GOT3 (cell line): ENCODE measurements at places on chromosomes 12 and 14.

DNA sequence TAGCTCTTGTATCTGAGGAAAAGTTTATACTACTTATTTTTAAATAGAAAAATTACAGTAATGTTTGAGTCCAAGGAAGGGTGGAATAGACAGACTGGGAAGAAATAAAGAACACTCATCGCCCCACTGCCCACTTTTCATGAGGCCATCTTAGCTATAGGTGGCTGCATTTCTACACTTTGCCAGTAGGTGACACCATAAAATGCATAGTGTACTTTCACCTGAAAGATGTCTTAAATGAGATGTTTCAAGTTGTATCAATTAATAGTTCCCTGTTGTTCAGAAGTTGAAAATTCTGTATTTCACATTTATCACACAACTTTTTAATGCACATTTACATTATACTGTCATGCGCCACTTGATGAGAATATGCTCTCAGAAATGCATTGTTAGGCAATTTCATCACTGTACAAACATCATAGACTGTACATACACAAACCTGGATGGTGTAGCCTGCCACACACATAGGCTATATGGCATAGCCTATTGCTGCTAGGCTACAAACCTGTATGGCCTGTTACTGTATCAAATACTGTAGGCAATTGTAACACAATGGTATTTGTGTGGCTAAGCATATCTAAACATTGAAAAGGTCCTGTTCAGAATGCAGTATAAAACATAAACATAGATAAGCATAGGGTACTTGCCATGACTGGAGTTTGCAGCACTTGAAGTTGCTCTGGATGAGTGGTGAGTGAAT, 27.6 kb downstream of the PMCH start:
- no peak for DNase-seq

DNA sequence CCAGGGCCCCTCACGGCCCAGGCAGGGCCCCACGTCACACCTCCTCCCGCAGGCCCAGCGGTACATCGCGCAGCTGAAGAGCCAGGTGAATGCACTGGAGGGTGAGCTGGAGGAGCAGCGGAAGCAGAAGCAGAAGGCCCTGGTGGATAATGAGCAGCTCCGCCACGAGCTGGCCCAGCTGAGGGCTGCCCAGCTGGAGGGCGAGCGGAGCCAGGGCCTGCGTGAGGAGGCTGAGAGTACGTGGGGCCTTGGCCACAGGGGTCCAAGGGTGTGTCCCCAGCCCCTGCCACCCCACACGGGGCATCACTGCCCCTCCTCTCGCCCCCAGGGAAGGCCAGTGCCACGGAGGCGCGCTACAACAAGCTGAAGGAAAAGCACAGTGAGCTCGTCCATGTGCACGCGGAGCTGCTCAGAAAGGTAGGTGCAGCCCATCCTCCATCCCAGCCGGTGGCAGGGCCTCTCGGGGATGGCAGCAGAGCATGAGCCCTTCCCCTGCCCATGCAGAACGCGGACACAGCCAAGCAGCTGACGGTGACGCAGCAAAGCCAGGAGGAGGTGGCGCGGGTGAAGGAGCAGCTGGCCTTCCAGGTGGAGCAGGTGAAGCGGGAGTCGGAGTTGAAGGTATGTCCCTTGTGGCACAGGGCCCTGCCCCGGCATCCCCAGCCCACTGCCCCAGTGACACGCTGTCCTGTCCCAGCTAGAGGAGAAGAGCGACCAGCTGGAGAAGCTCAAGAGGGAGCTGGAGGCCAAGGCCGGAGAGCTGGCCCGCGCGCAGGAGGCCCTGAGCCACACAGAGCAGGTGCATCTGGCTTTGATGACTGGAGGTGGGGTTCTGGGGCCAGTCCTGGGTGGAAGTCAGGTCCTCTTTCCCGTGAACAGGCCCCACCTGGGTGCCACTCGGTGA, 20.9 kb downstream of the HIP1R start:
- DNase-seq = no peak

DNA sequence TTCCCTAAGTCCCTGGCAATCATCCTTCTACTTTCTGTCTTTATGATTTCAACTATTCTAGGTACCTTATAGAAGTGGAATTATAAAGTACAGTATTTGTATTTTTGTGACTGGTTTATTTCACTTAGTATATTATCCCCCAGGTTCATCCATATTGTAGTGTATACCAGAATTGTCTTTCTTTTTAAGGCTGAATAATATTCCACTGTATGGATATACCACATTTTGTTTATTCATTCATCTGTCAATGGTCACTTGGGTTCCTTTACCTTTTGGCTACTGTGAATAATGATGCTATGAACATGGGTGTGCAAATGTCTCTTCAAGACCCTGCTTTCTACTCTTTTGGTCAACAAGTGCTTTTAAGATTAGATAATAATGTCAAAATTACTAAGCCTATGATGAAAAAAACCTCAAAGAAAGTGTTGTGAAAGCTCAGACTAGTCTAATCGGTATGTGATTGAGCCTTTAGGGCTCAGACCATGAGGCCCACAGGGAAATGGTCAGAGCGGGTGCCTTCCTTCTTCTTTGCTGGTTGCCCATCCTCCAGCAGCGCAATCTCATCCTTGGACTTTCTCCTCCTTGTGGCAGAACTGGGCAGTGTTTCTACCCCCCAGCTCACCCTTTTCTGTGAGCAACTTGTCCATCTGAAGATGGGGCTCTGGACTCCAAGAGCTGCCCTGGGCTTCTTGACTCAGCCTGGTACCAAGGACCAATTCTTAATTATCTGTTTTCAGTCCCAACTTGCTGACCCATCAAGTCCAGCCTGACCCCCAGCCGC, 105.4 kb downstream of the TTC8 start:
- DNase-seq = no peak

DNA sequence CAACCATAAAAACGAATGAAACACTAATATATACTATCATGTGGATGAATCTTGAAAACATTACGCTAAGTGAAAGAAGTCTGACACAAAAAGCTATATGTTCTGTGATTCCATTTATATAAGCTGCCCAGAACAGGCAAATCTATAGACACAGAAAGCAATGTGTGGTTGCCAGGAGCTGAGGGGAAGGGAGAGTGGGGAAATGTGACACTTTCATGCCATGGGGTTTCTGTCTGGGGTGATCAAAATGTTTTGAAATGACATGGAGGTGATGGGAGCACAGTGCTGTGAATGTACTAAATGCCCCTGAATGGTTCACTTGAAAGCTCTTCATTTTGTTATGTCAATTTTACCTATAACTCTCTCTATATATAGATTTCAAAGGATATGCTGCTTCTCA, 30.1 kb downstream of the ATG14 start:
- no peak for DNase-seq

GRCh38 chr14:95123891-95124579, 33.3 kb downstream of the DICER1 start:
- DNase-seq = no peak

- no peak for DNase-seq
Observed at GRCh38 chr14:100683578-100683977, 43.1 kb upstream of the DLK1 start.

GRCh38 chr12:27396216-27396815, 50.2 kb upstream of the SMCO2 start:
- no peak for DNase-seq

- no peak for DNase-seq
Observed at GRCh38 chr14:104770851-104771272, 17.9 kb downstream of the SIVA1 start.

DNA sequence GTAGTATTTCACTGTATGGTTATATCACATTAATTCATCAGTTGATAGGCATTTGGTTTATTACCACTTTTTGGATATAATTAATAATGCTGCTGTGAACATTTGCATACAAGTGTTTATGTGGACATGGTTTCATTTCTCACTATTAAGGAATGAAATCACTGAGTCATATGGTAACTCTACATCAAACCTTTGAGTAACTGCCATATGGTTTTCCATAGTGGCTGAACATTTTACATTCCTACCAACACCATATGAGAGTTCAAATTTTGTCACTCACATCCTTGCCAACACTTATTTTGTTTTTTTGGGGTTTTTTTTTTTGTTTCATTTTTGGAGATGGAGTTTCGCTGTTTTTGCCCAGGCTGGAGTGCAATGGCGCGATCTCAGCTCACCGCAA, 30.2 kb upstream of the EAPP start:
- no peak for DNase-seq

- DNase-seq = no peak
Observed at GRCh38 chr12:131420867-131421447, 289.9 kb upstream of the SFSWAP start.

- DNase-seq = no peak
Observed at GRCh38 chr14:63899953-63900352, 47.1 kb downstream of the SYNE2 start.

GRCh38 chr12:10243818-10244520, 31.3 kb downstream of the GABARAPL1 start:
- no peak for DNase-seq

- DNase-seq = no peak
Observed at GRCh38 chr12:127459687-127460086, 807.3 kb upstream of the TMEM132C start.

GRCh38 chr14:21989090-21989489, 315.5 kb upstream of the OR4E1 start:
- DNase-seq = no peak

DNA sequence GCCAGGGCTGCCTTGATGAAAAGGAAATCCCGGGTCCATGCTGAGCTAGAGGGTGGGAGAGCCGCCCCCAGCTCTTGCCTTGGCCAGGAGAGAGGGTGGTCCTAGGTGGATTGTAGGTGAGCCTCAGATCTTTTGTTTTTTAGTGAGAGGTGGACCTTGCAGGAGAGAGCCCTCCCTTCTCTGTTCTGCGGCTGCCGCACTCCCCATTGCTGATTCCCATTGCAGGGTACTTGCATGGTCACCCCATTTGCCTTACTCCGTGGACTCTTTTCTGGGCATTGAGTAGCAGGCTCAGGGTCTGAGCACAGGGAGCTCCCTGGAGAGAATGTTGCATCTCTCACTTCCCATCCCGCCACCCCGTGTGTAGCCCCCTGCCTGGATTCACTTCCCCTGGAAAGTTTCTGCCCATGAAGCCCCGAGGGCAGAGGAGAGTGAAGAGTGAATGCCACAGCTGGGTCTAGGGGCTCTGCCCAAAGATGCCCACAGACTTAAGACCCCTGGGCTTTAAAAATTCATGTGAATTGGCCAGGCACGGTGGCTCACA, 10.2 kb downstream of the VASH1 start:
- DNase-seq = no peak

DNA sequence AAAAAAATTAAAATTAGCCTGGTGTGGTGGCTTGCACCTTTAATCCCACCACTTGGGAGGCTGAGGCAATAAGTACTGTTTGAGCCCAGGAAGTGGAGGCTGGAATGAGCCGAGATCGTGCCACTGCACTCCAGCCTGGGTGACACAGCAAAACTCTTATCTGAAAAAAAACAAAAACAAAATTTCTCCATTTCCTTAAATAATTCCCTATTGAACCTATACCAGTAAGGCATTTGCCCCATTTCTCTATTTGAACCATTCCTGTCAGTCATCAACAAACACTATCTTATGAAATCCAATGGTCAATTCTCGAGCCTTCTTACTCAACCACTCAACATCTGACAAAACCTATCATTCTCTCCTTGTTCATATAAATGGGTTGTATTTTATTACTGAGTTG, 14.7 kb downstream of the SLC2A14 start:
- no peak for DNase-seq

- no peak for DNase-seq
Observed at GRCh38 chr12:86513226-86513625, 257.0 kb upstream of the MGAT4C start.

DNA sequence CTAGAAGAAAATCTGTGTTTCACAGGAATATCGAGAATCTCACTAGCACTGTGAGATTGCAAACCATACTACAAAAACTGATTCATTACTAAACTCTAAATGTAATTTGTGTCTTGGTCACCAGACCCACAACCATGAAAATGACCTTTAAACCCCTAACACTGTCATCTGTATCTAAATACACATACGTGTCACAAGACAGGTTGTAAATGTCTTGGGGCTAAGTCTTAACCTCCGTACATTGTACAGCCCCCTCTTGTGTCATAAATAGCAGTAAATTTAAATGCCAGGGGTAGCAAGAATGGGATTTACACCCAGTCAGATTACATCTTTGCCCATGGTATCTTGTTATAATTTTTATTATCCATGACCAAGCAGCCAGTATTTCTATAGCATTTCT, 117.3 kb downstream of the GPR135 start:
- no peak for DNase-seq

DNA sequence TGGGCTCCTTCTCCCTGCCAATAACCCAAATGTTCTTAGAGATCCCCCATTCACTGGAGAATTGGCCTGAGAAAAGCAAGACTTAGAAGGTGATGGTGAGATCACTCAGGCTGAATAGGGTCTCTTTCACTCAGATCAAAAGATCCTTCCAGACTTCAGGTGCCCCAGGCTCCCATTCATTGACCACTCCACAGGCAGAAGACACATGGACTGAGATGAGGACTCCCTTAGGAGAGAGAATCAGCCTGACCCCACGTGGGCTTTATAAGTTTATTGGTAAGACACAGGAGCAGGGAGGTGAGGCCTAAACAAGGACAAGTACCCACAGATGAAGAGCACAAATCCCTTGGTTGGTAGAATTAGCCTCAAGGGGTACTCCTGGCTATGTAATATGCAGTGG, 6.1 kb upstream of the KRT72 start:
- DNase-seq = no peak

DNA sequence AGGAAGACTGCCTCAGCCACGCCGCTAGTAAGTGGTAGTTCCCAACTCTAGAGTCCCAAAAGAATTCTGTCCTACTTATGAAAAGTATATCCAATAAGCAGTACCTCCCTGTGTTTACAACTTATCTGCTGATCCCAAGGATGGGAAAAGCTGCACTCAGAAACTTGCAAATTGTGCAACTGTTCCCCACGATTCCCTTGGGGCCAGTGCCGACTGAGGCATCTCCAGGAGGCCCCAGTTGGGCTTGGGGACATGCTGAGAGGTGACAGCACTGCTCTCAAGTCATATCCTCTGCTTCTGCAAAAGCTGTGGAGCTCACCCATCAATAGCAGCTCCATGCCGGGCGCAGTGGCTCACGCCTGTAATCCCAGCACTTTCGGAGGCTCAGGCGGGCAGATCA, 23.7 kb downstream of the SPRING1 start:
- DNase-seq = no peak

DNA sequence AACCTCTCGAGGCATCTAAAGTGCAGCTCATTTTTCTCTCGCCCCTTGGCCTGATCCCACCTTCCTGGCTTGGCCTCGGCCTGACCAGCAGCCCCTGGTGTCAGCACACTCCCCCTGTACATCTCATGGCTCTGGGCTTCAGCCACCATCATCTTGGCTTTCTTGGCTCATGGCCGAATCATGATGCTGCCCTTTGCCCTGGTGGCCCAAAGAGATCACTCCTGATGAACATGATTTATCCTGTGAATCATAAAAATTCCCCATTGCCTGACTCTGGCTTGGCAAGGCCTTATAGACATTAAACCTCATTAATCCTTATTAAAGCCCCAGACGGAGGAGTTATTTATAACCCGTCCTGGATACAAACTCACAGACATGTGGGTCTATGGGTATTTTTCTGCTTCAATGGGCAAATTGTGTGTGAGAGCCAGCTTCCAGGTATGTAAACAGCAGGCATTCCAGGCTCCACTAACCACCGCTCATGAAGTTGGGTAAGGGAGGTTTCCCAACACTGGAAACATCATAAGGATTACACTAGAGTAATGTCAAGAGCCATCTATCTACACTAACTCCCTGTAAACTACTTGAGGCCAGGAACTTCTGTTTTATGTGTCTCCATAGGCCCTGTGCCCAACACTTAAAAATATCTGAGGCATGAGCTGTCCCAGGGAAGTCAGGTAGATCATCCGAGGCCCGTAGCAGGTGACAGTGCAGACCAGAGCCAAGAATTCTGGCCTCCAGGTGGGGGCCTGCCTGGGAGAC, 171.2 kb downstream of the TTC8 start:
- DNase-seq = no peak
